EH (cell line): ENCODE measurements at places on chromosomes 11 and 22.
A peak's percentile ranks its signal among the peaks of the same experiment; 100 is the strongest.

DNA sequence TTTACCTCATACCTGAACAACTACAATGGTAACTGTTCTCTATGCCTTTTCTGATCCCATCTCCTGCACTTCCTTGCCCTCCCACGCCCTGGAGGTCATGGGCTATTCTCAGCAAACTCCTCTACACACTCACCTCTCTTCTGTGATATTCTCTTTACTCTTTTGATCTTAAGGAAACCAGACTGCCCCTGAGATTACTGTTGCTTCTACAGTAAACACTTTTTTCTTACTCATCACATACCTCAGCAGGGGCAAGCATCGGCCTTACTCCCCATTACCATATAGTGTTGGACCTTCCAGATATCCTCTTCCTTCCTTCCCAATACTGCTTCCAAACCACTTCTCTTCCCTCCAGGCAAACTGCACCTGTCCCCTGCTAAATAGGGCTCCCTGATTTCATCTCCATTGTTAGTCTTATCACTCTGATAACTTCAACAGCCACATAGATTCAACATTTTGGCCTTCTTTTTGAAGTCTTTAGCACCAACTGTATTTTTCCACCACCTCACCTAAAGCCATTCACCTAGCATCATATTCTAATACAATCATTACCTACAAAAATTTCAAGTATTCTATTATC is 141.2 kb downstream of the RBFOX2 start:
- no peak for DNase-seq

GRCh38 chr11:11985016-11985715 is 23.3 kb downstream of the DKK3 start:
- DNase-seq: peak; percentile 93

DNA sequence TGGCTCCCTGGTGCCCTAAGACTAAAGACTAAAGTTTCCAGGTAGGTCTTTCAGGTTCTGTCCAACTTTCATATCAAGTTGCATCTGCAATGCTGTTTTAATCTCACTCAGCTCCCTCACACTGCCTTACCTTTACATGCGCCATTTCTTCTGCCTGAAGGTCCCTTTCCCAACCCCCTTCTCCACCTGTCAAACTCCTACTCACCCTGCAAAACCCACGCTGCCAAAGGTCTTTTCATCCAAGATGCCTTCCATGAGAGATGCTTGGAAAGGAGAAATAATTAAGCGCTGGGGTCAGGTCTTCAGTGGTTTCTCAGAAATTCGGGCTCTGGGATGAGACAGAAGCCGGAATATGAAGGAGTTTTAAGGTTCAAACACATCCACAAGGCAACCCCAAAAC is 95.1 kb downstream of the MN1 start:
- no peak for DNase-seq

DNA sequence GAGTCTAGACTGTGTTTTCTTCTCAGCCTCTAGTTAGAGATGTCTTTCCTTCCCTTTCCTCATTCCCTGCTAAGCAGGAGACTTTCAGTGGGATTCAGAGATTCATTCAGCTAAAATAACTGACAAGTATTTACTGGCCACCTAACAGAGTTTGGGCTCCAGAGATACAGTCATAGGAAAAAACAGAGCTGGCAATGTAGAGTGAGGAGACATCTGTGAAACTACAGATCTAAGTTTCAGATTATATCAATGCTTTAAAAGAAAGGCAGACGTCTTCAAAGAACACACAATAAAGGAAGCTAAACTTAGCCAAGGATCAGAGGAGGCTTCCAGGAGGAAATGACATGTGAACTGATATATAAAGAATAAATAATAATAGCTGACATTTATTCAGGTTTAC is 355.6 kb upstream of the DDI1 start:
- no peak for DNase-seq

DNA sequence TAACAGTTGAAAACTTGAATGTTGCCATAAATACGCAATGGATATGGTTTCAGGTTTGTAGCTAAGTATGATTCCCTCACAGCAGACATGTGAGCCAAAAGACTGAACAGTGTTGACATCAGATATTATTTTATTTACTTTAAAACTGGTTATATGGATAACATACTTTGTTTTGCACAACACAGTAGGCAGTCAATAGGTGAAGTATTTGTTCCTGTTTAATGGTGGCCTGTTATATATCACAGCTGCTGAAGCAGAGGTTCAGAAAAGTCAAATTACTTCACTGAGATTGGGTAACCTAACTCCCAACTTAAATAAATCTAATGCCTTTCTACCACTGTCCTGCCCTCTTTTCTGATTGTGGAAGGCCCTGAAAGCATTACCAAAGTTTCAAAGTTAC is 44.6 kb downstream of the YAP1 start:
- DNase-seq: no peak

DNA sequence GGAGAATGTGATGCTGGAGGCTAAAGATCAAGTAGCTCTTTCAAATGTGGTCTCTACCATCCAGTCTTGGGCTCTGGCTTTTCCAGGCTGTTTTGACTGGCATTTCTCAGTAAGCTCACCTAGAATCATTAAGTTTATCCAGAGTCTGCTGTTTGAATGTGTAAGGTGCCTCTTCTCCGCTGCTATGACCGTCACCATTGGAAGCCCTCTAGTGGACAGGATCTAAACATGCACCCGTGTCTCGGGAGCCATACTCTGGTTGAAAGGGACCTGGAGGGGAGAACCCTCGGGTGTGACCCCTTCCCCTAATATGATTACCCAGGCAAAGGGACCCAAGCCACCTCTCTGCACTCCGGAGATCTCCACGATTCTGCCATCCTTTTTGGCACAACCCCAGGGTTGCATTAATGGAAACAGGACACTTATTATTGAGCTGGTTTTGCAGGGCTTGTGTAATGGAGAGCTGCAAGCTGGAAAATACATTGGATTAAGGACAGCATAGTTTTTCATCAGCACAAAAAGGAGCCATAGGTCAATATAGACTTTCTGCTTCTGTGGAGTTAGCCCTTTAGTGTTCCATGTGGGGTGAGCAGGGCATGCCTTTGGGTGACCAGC is 191.0 kb upstream of the LARGE1 start:
- DNase-seq: peak; percentile 3

- DNase-seq: no peak
Measured at GRCh38 chr11:116312570-116313391, 460.0 kb downstream of the BUD13 start.

DNA sequence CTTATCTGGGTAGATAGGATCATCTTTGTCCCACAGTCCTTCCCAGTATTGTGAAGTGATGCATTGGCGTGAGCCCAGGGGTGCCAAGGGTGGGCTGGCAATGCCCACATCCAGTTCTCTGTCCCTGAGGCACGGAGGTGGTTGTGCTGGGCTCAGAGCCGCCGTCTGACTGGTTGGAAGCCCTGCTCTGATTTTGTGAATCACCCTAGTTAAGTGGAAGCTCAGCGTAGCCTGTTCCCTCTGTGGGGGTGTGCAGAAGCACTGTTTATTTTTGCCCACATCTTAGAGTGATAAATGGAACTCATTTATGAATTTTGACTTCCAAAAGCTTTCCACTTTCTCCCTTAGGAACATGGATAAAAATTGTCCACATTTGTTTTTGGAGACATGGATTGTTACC is 13.6 kb downstream of the BCR start:
- DNase-seq: peak; percentile 25

DNA sequence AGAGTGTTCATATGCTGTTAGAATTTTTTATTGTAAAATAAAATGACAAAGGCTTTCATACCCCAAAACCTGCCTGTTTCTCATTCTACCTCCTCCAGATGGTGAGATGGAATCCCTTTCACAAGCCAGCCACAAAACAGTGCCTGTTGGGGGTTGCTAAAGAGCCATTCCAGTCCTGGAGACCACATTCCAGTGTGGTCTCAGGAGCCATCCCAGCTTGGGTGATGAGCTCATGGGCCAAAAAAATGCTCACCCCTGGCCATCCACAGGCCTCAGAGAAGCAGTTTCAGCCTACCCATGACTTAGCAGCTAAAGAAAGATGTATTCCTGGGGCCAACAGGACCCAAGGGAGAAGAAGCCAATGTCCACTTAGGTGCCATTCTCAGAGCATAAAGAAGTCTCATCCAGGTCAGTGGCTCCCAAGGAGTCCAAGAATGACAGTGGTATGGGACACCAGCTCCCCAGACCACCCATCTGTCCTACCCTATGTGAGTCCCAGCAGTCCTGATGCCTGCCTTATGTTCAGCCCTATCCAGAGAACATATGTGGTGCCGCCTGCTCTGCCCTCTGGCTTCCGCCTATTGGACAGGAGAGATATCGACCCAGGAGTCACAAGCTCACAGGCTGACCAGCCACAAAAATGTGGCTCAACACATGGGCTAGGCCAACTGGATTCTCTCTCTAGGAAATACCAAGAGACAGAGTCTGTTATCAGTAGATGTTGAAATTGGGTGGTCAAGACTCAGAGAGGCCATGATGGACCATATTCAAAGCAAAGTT is 26.4 kb downstream of the C11orf91 start:
- DNase-seq: peak; percentile 95

DNA sequence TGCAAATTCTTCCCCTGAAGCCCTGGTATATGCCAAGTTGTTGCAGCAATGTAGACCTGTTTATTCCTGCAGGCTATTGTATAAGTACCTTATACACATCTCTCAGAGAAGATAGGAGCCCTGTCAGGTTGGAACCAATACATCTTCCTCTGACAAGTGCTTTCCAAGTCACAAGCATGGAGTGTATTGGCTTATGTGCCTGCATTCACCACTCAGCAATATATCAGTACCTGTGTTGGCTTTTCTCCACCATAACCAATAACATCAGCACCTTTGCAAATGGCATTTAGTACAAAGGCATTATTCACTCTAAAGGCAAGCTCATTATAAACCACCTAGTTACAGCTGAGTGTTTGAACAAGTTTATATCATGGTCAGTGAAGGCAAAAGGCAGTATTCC is 611.7 kb upstream of the CNTN5 start:
- no peak for DNase-seq

DNA sequence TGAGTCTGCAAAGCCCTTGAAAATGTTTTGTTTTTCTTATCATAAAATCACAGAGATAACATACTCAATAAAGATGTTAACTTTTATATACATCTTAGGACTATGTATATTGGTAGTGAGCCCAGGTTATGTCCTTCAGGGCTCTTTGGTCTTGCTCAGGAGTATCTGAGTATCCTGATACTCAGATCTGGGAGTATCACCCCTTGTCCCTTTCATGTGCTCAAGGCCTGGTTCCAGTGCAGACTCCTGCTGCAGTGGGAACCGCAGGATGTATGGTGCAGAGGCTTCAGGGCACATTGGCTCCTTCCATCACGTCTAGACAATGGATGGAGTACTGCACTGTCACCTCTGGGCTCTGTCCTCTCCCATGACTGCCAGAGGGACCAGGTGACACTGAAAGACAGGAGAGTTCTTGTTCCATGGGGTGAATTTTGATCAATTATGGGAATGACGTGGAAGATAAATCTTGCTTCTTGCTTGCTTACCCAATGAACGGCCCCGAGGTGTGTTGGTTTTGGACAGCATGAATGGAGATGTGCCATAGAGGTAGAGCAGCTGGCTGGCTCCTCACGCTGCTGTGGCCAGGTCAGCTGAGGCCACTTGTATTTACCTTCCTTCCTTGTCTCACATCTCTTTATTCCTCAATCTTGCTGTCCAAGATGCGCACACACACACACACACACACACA is 215.5 kb downstream of the ARHGAP42 start:
- no peak for DNase-seq

DNA sequence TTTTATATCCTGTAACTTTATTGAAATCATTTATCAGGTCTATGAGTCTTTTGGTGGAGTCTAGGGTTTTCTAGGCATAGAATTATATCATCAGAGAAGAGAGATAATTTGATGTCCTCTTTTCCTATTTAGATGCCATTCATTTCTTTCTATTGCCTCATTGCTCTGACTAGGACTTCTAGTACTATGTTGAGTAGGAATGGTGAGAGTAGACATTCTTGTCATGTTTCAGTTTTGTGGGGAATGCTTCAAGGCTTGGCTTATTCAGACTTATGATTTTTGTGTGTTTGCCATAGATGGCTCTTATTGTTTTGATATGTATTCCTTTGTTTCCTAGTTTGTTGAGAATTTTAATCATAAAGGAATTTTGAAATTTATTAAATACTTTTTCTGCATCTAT is 1078.3 kb downstream of the FAM181B start:
- DNase-seq: no peak

- DNase-seq: no peak
Measured at GRCh38 chr11:93747122-93747521, 5.7 kb downstream of the C11orf54 start.

DNA sequence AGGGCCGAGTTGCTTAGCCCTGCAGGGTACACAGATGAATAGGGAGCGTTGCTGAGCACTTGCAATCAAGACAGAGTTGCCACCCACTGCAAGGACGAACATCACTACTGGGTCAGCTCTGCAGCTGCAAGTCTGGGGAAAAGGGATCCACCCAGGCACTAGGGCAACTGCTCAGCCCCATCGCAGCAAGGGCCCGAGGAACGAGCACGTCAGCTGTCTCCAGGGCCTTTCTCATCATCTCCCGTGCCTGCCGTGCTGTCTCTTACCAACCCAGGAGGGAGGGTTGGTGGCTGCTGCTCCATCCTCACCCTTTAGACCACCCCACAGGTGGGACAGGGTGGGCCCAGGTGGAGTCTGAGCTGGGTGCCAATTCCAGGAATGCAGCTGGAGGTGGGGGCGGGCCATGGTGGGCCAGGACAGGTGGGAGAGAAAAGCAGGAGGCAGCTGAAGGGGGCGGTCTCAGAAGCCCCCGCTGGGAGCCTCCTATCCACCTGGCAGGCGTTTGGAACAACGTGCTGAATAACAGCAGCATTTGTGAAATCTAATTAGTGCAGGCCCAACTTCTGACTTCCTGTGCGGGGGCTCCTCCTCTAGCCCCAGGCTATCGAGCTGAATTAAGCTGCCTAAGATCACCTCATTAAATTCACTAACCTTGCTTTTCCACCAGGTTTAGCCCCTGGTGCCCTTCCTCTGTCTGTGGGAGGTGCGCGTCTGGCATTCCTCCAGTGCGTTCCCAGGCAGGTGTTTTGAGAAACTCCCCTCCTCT is 252.5 kb downstream of the ST3GAL4 start:
- DNase-seq: no peak

- no peak for DNase-seq
Measured at GRCh38 chr11:117191680-117192400, 7.3 kb upstream of the TAGLN start.

GRCh38 chr11:118666371-118666770 is 13.1 kb downstream of the TREH start:
- no peak for DNase-seq

GRCh38 chr11:19715373-19715772 is 2.7 kb downstream of the NAV2 start:
- DNase-seq: peak; percentile 95

GRCh38 chr22:46060292-46061123 is 83.5 kb upstream of the WNT7B start:
- DNase-seq: no peak

GRCh38 chr11:58024601-58025091 is 965 bp downstream of the OR9Q1 start:
- peak; percentile 77 for DNase-seq

- DNase-seq: peak; percentile 93
Measured at GRCh38 chr11:33622186-33622585, 78.4 kb downstream of the C11orf91 start.

DNA sequence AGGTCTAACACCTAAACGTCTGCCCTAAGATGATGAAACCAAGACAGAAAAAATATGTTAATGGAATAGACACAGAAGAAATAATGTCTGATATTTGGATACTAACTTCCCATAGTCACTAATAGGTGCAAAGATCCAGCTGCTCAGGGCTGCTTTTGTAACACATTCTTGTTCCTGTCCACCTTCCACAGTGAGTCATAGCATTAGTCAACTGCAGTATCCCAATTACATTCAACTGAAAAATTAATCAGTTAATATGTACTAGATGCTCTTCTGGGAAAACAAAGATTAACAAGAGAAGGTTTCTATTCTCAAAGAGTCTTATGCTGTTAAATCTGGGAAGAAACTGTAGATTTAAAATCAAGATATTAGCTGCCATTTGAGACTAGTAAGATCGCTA is 47.6 kb downstream of the HEPHL1 start:
- no peak for DNase-seq
